ENCODE measurements at places on chromosomes 11 and 22.

DNA sequence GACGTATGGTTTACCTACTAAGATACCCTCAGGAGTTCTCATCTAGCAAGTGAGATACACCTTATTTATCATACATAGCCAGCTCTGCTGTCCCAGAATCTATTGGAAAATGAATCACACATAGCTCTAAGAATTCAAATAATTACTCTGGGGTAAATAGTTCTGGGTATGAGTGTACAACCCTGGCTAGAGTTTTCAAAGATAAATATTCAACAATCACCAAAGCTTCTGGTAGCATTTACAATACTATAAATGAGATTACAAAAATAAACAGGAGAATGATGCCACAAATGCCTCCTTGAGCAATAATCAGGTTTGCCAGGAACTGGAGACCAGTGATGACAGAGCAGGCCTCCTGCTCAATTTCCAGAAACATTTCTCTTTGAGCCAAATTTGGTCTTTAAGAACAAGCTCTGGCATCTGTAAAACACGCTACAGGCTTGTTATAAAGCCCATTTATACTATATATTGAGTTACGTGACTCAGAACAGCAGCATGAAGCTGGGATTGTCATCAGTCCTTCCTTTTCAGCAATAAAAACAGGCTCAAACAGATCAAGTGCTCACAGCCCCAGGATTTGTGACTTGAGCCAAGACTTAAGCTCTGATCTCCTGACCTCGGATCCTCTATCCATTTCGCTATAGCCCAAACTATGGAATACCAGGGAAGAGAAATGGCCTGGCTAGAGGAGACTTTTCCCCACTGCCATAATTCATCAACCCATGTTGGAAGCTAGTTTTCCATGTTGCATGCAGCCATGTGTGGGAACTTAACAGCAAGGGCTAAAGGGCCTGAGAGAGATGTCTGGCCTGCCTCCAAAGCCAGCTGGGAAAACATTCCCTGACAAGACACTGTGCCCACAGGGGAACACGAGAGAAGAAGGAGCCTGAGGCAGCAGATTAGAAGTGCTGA lies 19.7 kb downstream of the RAB30 start:
- no peak for DNase-seq

DNA sequence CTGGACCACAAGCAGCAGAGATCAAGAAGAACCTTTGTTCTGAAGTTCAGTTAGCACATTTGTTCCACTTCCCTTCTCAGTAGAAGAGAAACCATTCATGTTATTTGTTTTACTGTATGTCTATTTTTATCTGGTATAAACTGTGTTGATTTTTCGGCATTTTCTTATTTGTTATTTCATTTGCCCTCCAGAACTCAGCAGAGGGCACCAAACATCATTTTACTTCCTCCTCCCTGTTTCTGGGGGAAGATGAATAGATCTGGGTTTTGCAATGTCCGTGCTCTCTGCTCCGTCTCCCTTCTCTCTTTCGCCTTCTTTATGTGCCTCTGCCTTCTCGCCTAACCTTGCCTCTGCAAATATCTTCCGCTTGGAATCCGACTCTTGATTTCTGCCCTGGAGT lies 366.9 kb downstream of the NTM start:
- no peak for DNase-seq

DNA sequence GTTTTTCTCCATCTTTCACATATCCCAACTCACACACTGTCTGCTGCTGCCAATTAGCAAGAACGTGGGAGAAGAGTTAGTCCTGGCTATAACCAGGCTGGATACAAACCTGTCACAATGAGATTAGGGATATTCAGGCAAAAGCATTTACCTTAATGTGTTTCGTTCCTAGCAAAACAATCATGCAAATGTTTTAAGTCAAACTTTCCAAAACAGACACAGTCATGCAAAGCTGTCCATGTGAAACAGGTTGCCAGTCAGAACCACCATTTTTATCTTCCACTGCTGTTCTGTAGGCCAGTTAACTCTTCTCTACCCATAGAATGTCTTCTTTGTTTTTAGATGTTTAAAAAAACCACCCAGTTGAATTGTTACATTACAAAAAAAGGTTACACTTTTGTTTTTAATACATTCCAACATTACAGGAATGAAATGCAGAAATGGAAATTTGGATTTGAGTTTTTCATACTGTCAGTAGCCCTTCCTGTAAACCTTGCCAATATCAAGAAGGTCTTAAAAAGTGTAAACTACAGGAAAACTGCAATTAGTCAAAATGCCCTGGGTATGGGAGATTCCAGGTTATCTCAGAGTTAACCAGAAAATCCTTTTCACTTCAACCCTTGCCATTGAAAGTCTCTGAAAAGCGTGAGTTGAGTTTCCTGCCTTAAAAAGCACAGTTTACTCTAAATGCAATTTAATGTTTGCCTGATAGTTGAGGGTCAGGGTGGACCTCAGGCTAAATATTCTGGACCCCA lies 34.2 kb upstream of the LDLRAD3 start:
- DNase-seq: no peak

DNA sequence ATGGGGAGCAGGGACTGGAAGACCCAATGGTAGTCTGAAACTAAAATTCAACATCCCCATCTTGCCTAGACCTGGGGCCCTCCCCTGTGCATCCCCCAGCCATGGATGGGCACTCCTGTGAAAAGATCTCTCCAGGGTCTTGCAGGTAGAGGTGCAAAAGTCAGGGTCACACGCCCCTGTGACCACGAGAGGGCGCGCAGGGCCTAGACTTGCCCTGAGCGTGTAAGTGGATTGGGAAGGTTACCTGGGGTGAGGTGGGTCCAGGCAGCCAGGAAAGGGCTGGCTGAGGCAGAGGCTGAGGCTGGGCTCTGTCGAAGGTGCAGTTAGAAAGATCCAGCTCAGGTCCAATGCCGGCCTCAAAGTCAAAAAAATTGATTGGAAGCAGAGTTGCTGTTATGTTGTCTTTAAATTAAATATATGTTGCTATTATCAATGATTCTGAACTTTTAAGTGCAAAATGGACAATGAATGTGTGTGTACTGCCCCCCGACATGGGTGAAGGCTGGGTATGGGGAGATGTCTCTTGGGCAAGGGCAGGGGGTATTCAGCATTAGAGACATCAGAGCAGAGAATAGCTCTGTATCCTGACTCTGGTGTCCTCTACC lies 4.8 kb upstream of the POU2F3 start:
- DNase-seq: peak; percentile 24

DNA sequence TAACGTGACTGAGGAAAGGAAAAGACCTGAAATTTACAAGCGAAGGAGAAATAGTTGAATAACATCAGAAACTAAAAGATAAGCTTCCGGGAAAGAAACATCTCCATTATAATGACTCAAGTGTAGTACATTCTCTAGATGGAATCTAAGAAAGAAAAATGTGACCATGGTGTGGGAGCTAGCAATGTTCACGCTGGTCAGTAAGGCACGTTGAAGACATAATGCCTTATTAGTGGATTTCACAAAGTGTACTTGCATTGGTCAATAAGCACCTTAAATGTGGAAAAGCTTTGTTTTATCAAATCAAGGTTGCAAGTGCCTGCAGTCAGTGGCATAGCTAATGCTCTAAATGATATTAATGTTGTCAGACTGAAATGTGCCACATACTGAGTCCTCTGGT lies 2.8 kb upstream of the LARGE1 start:
- no peak for DNase-seq

DNA sequence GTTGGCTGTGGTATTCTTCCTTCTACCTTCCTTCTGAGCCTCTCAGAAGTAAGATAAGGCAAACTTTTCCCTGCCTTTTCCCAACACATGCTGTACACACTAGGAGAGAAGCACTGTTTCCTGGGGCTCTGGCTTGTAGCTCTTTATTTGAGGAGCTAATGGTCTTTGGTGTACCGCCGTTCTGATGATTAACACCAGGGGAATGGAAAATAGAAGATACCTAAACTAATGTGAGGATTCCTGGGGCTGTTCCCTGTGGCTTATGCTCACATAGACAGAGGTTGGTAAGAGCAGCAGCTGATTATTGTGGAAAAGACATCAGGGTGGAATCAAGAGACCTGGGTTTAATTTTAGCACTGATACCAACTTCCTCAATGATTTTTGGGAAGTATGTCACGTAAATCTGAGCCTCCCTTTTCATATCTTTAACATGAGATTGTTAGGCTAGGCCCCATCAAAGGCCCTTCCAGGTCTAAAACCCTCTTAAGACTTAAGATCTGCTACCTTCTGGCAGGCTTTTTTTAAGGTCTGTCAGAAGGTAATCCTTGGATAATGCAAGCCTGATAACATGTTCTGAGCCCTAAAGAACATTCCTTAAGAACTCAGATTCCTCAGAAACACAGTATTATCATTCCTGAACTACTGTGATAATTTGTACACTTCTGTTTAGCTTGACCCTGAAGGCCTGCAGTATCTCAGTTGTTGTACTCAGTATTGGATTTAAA lies 24.8 kb upstream of the RCE1 start:
- DNase-seq: no peak

- no peak for DNase-seq
These were observed 68.1 kb downstream of the LIF start for GRCh38 chr22:30178181-30179126.

- DNase-seq: no peak
These were observed 157.9 kb upstream of the CARD18 start for GRCh38 chr11:105297463-105297862.

GRCh38 chr11:111978028-111978771 lies 41.1 kb downstream of the DIXDC1 start:
- DNase-seq: no peak

- DNase-seq: no peak
These were observed 985 bp downstream of the MPZL2 start for GRCh38 chr11:118263112-118263511.

DNA sequence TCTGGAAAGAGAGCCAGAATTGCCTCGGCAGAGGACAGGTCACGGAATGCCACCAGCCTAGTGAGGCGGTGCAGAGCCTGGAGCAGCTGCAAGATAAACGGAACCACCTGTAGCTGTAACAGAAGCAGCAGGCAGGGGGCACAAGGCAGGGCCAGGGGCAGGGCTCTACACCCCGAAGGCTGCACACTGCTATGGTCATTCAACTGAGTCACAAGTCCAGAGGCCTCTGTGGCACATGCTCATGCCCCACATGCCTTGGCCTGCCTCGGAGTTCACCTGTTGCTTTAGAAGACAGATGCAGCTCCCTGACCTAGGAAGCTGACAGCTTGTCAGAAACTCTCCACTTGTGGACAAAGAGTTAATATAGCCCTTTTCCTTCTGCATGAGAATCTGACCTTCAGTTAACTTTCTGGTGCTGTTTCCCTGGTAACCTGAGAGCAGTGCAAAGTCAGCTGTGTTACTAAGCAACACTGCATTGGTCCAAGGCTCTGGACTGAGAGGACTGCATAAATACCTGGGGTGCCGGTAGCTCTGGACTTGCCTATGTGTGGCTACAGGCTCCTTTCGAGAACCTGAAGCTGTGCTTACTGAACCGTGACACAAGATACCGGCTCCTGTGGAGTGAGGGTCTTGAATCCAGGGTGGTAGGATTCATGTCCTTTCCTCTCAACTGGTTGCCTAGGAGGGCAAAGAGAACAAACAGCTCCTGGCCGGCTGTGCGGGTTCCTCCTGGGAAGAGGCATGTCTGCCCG lies 10.5 kb downstream of the COMMD9 start:
- no peak for DNase-seq

- DNase-seq: no peak
These were observed 29.8 kb upstream of the EED start for GRCh38 chr11:86214710-86215109.

GRCh38 chr11:70072461-70072860 lies 5.7 kb upstream of the ANO1 start:
- no peak for DNase-seq

GRCh38 chr11:43992834-43993637 lies 50.6 kb downstream of the C11orf96 start:
- no peak for DNase-seq

- no peak for DNase-seq
These were observed 37.8 kb downstream of the RPL27A start for GRCh38 chr11:8720352-8720751.

GRCh38 chr11:3639841-3640240 lies 2.0 kb downstream of the ART5 start:
- no peak for DNase-seq

DNA sequence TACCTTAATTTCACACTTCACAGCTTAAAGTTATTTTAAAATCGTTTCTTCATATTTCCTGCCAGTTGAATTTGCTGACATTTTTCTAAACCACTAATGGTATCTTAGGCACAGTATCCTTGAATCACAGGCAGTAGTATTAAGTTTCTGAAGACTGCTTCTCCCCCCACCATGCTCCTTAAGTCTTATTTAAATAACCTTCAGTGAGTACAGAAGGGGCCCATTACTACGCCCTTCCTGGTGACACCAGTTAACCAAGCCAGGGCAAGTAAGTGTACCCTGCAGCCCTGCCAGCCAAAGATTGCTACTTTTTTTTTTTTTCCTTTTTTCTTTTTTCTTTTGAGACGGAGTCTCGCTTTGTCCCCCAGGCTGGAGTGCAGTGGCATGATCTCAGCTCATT lies 19.9 kb downstream of the KDM2A start:
- DNase-seq: no peak

GRCh38 chr11:83079820-83080219 lies 8.1 kb upstream of the RAB30 start:
- no peak for DNase-seq

- DNase-seq: no peak
These were observed 352.8 kb upstream of the NARS2 start for GRCh38 chr11:78927511-78927910.

- DNase-seq: no peak
These were observed 466.3 kb downstream of the OPCML start for GRCh38 chr11:133065847-133066485.

DNA sequence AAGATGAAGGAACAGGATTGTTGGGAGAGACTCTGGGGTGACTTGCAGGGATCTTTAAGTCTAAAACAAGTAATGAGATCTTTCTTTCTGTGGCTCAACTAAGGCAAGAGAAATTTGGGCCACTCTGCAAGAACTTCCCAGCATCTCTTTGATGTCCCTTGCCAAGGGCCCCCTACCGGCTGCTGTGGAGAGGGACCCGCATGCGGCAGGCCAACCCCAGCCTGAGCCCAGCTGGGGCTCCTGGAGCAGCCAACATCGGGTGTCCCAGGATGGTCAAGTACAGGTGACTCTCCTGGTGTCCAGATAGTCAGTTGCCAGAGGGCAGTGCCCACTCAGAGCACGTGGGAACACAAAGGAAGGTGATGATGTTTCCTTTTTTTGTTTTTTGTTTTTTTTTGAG lies 363.2 kb downstream of the TBC1D22A start:
- DNase-seq: no peak

DNA sequence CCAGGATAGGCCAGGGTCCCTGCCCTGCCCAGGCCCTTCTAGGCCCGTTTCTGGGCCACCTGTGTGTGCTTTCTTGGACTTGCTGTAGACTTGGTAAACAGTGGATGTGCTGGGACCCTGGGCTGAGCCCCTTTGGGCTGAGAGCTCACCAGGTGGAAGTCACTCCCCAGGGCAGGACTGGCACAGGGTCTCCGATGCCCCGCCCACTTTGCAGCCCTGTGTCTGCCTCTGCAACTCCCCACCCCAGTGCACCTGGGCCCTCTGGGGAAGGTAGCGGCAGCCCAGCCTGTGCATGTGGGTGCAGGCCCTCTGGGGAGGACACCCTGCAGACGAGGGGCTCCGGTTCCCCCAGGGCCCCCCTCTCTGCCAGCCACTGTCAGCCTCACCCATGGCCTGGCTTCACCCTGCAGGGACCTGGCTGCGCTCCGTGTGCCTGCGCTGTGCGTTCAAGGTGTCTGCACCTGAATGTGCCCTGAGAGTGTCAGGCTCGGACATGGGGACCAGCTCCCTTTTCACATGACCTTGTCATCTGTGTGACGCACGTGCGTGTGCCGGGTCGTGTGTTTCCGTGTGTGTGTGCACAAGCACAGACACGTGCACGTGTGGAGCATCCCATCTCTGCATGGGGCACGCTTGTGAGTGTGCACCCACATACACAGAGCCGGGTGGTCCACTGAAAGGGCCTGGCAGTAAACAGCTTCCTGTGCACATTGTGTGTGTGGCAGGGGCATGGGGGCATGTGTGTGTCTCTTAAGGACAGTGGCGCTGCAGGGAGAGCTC lies 118.5 kb downstream of the KCNQ1OT1 start:
- no peak for DNase-seq
